Stimulated activated CD8-positive, alpha-beta memory T cell treated with anti-CD3 and anti-CD28 coated beads, Interleukin-15, amount 100 ng/mL, for 4 hours (primary cell): ENCODE measurements at places on chromosomes 1 and 21.

GRCh38 chr1:1892079-1892762 is 1.3 kb upstream of the GNB1 start:
- no peak for DNase-seq

DNA sequence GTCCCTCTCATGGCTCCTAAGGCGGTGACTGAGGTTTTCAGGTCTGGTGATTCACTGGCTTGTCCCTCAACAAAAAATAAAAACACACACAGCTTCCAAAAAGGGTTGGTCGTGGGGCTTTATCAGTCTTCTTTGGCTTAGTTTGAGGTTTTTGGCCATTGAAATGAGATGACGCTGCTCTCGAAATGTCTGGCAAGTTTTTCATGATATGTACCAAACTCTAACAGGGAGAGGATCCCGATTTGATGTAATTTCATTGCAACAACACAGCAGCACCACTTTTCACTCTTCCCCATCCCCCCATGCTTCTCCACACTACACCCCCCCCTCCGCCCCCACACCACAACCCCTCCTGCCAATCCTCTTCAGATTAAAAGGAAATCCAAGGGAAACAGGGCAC is 187.1 kb upstream of the NFIA start:
- DNase-seq, result no peak

GRCh38 chr1:233614173-233614742 is 352 bp downstream of the KCNK1 start:
- DNase-seq, result no peak

DNA sequence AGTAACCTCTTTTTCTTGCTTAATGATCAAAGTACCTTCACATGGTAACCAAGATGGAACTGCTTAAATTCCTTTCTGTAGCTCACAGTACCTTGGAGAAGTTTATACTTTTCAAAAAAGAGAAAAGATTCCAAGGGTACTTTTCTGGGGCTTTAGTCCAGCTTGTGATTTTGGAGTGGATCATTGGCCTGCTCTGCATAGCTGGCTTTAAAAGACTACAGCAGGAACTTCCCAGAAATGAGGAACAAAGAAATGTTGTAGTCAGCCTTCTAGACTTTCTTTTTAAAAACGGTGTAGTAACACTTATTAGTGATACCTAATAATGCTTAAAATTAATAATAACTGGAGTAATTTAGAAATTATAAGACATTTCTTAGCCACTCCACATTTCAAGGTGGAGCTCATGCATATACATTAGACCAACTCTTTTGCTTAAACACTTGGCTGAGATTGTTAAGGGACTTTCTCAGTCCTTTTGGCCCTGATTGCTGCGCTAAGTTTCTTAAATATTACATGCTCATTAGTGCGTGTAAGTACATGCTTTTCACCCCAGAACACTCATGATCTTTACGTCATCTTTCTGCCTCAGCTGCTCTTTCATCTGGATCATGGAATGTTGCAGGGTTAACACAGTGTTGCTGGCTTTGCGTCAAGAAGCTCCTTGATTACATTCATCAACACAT is 57.3 kb downstream of the SDCCAG8 start:
- no peak for DNase-seq

GRCh38 chr1:218537122-218537913 is 192.2 kb downstream of the TGFB2 start:
- no peak for DNase-seq
